ENCODE measurements at places on chromosomes 12 and 14.

GRCh38 chr12:131038961-131039950 is 85.5 kb downstream of the ADGRD1 start:
- no peak for DNase-seq

DNA sequence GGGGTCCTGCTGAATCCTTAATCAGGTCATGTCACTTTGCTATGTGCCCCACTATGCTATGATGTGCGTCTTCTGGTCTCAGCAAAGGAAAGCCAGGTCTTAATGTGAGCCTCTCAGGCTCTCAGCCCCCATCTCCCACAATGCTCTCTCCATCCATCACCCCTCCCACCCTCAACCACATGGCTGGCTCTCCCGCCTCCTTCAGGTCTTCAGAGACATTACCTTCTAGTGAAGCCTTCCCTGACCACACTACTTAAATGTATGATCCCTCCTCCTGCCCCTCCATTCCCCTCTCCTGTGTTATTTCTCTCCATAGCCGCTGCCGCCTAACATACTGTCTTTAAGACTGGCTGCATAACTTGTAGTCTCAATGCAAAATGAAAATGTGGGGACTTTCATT is 50.5 kb downstream of the KRT80 start:
- no peak for DNase-seq

DNA sequence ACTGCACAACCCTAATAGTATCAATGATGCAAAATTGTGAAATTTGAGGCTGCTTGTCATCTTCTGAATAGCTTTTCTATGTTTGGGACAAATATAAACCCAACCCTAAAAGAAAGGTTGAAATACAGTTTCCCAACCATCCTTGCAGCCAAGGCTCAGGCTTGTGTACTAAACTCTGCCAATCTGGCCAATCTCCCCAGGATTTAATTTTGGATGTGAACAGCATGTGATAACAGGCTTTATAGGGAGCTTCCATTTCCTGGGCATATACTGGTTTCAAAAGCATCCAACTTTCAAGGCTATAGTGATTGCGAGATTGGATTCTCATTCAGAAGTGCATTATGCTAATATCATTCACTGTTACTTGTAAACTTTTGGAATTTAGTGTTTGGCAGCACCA is 55.7 kb upstream of the MUCL1 start:
- no peak for DNase-seq

GRCh38 chr14:33390335-33390734 is 451.7 kb downstream of the NPAS3 start:
- no peak for DNase-seq

DNA sequence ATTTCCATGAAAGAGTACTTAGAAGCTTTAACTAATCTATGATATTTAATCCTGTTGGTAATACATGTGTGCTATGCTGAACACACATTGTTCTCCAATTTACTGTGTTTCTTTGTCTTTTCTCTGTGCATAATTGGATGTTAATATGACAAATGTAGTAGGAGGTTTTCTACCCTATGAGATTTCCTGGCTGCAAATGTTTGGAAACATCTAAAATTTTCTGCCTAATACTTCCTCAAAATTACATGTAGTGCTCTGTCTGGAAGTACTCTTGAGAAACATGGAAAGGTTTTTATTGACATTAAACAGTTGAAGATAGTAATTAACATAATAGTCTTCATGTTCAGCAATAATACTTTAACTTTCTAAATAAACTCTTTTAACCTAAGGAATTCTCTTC is 213.0 kb downstream of the KITLG start:
- DNase-seq: no peak

DNA sequence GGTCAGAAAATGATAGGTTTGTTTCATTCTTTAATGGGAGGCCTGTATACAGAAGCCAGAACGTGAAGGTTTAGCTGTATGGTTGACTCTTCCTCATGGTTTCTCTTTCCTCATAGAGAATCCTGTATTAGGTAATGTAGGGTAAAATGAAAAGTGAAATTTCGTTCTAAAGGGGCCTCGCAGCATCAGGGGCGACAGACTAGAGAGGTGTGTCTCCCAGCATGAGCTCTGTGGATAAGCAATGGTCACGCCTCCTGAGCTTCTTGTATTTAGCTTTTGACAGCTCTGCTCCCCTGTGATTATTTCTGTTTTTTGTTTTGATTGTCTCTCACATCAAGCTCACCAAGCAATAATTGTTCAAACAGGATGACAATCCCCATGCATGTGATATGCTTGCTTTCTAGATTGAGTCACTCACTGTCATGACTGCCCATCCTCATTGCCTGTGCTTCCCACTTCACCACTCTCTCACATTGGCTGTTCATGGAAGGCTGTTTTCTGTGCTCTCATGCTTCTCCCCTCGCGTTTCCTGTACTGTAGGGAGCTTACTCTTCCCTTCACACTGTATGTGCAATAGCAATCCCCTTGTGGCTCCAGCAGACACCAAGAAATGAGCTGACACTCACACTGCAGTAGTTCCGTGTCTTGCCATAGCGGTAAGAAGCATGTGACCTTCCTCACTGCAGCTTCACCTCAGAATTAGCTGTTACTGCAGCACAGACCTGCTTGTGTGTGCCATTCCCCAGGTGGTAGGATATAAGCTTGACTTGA is 44.0 kb downstream of the RAD52 start:
- DNase-seq: no peak

DNA sequence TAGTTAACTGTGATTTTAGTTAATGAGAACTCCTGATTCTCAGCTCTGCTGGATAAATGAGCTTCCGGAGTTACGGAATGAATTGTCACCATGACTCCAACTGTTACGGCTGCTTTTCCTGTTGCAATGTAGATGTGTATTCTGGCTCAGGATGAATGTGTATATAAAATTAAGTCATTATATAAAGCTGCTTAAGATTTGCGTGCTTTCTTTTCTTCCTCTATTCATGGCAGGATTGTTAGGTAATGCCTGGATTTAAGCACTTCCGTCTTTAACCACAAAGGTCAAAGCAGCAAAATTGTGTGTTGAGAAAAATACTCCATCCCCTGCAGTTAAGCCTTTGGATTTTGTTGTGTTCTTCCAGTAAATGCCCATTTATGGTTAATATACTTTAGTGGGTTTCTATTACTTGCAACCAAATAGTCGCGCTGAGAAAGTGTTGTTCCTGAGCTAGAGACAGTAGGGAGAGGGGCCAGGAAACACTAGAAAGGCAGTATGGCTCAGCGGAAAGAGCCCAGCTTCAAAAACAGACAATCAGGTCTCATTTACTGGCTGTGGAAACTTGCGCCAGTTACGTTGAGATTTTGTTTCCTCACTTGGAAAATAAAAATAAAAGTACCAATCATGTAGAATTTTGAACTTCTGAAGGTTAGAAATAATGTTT is 9.4 kb upstream of the CCDC175 start:
- no peak for DNase-seq

DNA sequence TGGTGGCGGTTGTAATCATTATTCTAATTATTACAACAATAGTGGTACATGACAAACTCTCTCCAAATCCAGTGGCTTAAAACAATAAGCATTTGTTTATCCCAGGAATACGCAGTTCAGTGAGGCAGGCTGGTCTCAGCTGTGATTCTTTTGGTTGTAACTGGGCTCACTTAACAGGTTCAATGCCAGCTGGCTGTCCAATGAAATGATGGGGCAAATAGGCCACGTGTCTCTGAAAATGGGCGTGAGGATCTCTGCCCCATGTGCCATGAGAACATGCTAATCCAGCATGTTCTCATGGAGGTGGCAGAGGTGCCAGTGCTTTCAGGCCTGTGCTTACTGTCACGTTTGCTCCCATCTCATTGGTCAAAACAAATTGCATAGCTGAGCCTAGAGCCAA is 73.1 kb upstream of the CLMN start:
- DNase-seq: no peak

DNA sequence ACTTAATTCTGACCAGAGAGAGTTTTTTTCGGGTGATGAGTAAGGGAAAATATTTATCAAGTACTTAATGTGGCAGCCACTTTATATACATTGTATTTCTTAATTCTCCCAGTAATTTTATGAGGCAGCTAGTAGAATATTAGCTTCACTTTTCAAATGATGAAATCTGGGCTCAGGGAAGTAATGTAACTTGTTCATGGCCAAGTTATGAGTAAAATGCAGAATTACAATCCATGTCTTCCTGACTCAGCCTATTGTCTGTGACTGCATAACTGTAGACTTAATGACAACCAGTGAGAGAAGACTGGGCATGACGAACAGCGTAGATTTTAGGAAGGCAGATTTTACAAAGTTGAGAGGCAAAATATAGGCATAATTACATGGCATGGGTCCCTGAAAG is 106.7 kb upstream of the MIS18BP1 start:
- DNase-seq: no peak

DNA sequence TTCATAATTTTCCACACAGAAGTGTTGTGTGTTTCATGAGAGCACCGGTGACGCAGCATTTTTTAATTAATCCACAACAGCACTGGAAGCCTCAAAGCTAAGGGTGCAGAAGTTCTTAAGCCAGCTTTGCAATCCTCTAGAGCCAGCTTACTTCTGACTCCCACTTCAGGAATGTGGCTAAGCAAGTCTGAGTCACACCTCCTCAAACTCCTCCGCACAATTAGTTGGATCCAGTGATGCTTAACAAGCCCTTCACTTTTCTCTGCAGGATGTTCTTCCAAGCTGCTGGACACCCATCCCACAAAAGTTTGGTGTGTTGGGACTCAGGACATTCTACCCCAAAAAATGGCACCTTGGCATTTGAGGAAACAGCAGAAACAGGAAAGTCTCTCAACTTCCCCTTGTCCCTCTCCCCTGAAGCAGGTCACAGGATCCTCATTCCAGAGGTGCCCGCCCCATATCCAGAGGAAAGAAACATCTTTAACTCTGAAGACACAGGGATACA is 210.0 kb downstream of the PPM1H start:
- DNase-seq: no peak

GRCh38 chr12:85489194-85489593 is 209.2 kb downstream of the ALX1 start:
- DNase-seq: no peak

DNA sequence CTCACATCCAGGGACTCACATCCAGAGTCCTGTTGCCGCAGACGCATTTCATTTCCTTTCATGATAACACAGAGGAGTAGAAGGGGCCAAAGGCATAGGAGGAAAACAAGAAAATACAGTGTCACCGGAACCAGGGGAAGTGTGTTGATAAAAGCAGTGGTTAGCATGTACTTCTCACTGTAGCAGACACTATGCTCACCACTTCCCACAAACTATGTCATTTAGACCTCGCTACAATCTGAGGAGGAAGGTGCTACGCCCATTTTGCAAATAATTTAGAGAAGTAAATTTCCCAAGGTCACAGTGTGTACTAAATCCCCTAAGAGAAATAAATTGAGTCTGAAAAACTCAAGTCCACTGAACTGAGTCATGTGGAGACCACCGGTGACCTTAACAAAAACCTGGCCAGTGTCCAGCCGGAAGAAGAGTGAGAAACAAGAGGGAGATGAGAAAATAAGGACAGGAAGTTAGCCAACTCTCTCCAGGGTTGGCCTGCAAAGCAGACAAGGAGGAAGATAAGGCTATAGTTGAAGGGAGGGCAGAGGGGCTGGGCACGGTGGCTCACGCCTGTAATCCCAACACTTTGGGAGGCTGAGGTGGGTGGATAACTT is 25.8 kb upstream of the TMCC3 start:
- DNase-seq: no peak

GRCh38 chr14:28381656-28382055 is 384.9 kb upstream of the FOXG1 start:
- DNase-seq: no peak

- no peak for DNase-seq
Measured at GRCh38 chr14:88106377-88106776, 101.4 kb downstream of the GPR65 start.

DNA sequence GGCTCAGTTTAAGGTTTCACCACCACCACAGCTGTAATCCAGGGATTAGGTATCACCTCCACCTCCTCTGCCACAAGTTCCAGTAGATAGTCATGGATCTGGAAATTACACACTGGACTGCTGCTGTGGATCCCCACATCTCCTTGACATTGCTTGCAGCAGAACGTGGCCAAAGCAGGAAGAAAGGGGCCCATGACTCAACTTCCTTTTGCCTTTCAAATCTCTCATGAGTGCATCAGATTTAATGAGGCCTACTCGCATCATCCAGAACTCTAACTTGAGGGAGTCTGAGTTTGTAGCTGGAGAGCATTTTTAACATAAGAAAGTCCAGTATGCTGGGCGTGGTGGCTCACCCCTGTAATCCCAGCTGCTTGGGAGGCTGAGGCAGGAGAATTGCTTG is 29.2 kb upstream of the TMED10 start:
- DNase-seq: no peak
